T-cell (primary cell): ENCODE measurements at places on chromosomes 1 and 21.
A peak's percentile ranks its signal among the peaks of the same experiment; 100 is the strongest.

- no peak for DNase-seq
Measured at GRCh38 chr1:244084763-244085162, 33.7 kb downstream of the ZBTB18 start.

GRCh38 chr21:38815060-38815405 is 9.3 kb downstream of the ETS2 start:
- DNase-seq = no peak

GRCh38 chr1:156390469-156391365 is 21.7 kb downstream of the RHBG start:
- no peak for DNase-seq

DNA sequence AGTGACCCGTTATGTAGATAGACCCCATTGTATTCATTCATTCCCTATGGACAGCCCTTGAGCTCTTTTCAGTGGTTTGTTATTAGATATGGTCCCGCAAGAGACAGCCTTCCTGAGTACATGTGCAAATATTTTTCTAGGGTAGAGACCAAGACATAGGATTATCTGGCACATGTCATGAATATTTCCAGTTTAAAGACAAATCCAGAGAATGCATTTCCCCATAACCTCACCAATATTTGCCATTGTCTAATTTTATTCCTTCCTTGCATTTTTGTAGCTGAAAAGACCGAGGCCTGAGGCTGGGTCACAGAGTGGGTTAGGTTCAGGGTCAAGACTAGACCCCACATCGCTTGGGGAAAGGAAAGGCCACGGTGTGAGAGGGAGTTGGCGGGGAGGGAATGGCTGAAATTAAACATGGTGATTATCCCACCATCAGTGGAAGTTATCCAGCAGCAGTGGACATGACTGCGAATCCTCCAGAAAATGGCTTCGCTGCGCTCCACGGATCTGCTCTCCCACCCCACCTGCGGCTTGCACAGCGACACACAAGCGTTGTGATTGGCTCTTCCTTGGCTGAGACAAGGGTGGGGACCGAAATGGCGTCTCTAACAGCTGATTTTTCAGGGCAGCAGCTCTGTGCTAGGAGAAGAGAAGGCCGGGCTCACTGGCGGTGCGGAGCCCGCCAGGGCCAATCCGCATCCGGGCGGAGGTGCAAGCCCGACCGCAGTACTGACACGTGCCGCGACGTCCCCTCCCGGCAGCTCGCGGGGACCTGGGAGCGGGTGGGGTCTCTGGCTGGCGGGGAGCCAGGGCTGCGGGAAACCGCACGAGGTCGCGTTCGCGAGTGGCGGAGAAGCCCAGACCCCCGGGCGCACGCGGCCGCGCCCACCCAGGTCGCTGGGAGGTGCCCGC is 16.1 kb upstream of the STMN1 start:
- peak; percentile 68 for DNase-seq

DNA sequence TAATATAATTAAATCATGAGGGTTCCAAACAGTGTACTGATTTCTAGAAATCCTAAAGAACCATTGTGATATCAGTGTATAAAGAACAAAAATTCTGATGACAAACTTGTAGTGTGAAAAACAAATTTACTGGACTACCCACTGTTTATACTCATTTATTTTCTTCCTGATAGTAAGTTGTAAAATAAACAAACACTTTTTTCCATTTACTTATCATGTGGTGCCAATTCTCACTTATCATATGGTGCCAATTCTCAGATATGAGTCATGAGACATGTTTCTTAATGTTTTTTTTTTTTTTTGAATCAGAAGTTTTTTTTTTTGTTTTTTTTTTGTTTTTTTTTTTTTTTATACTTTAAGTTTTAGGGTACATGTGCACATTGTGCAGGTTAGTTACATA is 137.7 kb downstream of the LEPR start:
- DNase-seq = no peak

DNA sequence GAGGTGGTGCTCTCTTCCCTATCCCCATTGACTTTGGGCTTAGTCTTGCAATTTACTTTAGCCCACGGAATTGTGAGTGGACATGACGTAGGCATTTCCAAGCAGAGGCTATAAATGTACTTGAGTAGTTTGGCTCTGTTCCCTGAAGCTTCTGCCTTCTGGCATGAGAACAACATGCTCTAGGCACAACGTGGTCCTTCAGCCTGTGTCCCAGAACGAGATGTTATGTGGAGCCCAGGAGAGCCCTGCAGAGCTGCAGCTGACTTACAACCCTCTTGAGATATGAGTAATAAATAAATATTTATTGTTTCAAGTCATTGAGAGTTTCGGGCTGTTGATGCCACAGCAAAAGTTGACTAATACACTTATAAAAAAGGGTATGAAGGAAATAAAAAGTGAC is 105.2 kb upstream of the HMGB4 start:
- DNase-seq = no peak

- no peak for DNase-seq
Measured at GRCh38 chr1:185788386-185788785, 54.2 kb downstream of the HMCN1 start.

GRCh38 chr1:72006092-72006491 is 276.2 kb downstream of the NEGR1 start:
- DNase-seq = no peak

DNA sequence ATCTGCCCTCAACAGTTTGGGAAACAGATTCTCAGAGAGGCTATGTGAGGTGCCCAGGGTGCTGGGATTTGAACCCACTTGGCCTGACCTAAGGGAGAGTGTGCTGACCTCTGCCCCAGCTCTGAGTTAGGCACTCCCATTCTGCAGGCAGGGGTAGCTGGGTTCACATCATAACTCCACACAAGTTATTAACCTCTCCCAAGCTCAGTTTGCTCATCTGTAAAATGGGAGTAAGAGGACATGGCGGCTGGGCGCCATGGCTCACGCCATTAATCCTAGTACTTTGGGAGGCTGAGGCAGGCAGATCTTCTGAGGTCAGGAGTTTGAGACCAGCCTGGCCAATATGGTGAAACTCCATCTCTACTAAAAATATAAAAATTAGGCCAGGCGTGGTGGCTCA is 8.9 kb upstream of the SLC25A33 start:
- no peak for DNase-seq

- DNase-seq = no peak
Measured at GRCh38 chr1:40798366-40799281, 15.0 kb downstream of the KCNQ4 start.

DNA sequence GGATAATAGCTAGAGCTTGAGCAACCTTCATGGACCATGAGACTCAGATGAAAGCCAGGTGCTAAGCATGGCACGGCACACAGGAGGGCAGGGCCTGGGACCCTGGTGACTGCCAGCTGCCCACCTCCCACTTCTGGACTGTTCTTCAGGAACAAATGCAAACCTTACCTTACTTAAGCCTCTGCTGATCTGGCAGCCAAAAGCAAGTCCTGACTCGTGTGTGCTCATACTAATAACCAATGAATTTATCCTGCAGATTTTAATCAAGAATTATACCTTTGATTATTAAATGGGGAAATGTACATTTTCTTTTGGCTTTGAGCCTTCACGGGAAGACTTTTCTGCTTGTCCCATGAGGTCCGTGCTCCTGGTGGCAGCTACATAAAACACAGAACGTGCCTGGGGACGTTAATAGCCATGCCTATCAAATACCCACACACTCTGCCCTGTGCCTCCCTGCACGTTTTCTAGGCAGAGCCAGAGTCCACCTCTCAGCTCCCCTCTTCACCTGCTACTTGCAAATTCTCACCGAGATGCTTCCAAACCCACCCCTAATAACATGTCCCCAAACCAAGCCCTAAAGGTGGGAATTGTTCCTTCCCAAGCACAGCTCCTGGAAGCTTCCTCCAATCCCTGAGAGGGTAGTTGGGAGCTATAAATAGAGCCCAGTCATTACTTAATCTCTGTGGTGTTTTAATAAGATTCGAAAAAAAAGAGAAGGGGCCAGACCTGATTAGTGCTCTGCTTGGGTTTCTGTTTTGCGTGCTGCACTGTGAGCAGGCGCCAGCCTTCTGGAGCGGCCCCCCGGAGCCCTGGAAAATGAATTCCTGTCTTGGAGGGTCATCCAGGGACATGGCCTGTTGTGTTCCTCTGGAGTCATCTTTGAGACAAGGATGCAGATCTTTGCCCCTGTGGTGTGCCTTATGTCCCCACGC is 33.5 kb downstream of the SLC1A7 start:
- no peak for DNase-seq

- no peak for DNase-seq
Measured at GRCh38 chr1:53686091-53686964, 52.6 kb downstream of the GLIS1 start.

DNA sequence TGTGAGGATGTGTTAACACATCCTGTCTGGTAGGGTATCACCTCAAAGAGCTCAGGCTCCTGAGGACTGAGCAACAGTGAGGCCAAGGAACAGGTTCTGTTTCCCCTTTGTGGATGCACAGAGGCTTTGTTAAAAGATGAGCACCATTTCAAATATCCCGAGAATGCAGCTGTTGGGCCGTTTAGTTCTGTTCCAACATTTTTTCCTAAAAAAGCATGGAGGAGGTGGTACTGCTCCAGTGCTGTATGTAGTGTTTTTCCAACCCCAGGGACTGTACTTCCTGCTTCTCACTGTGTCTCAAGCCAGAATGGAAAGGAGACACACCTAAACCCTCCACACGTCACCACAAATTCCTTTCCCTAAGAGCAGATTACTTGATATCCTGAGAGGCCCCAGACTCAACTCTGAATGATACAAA is 53.8 kb upstream of the BCL10 start:
- no peak for DNase-seq

DNA sequence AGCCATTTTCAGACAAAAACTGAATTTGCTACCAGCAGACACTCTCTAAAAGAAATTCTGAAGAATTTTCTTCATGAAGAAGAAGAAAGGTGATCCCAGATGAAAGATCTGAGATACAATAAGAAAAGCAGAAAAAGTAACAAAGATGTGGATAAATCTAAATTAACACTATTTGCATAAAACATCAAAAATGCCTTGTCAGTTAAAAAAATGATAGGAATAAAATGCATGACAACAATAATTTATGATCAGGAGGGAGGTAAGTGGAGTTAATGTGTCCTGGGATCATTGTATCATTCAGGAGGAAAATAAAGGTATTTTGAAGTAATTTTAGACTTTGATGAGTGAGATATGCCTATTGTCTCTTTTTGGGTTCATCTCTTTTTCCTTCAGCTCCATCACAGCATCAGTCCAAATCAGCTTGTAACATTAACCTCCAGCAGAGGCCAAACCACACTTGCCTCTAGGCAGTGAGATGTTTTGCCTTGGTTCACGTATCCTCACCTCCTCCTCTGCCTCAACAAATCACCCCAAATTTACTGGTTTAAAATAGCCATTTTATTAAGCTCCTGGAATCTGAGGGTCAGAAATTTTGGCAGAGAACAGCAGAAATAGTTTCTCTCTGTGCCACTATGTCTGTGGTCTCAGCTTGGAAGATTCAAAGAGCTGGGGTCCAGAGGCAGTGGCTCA is 76.9 kb upstream of the HIVEP3 start:
- no peak for DNase-seq

GRCh38 chr1:160101037-160101716 is 2.8 kb upstream of the IGSF8 start:
- DNase-seq = peak; percentile 52

DNA sequence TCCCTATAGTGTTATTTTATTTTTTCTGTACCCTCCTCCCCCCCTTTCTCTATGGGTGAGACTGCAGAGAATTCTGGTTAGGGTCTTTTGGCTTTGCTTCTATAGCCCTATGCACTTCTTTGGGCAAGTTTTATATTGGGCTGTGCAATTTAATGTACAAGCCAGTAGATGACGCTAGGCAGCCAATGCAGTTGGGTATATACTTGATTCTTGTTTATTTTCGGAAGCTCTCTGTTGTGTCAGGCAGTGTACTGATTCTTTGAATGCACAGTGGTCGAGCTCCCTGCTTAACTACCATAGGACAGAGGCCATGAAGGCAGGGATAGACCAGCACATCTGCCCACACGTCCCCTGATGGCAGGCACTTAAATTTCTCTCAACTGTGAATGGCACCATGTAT is 34.1 kb upstream of the GPR52 start:
- no peak for DNase-seq
